Esophagus squamous epithelium (tissue), 5 donors: ENCODE measurements at places on chromosomes 3 and 15. TPM values are rescaled to one million over a fixed set of nuclear protein-coding genes. Genes with fewer than 3 reads are reported as not detected.

- DNase-seq, result no peak
These were observed 23.7 kb downstream of the PHLDB2 start for GRCh38 chr3:111882799-111883198.

The CA12 gene
- total RNA-seq, result 144 TPM

The SLC15A2 gene
- 4.9 TPM for total RNA-seq

DNA sequence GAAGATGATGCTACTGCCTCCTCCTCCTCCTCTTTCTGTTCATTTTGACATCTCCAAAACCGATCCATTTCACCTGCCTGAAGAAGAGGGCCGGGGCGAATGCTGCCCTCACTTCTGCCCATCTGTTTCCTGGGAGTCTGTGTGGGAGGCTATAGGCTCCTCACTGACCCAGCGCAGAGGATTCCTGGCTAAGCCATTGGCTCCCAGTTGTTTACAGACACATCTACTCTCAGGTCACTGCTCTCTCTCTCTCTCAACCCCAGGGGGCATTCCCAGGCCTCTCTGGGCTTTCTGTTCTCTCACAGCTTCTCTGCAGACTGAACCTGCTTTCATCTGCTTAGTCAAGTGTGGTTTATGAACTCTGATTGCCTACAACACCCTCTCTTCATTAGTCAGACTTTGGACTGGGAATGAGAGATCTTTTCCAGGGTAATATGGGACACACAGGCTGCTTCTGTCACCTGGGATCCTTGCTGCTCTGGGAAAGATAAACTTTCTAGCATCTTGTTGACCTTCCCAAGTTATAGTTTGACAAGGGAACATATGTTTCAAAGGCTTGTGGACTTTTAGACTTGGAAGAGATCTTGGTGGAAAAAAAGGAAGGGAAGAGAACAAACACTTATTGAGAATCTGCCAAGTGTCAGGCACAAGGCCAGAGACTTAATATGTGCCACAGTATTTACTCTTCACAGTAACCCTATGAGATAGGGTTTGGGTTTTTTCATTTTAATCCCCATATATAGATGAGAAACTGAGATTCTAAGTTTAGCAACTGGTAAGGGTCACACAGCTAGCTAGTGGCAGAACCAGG is 30.2 kb upstream of the USP3 start:
- DNase-seq, result no peak

GRCh38 chr3:175404621-175405020 is 545.5 kb downstream of the NAALADL2 start:
- no peak for DNase-seq

GRCh38 chr3:50982540-50983325 is 308.0 kb downstream of the DOCK3 start:
- DNase-seq, result no peak

GRCh38 chr3:157931517-157931916 is 174.7 kb downstream of the SHOX2 start:
- no peak for DNase-seq

DNA sequence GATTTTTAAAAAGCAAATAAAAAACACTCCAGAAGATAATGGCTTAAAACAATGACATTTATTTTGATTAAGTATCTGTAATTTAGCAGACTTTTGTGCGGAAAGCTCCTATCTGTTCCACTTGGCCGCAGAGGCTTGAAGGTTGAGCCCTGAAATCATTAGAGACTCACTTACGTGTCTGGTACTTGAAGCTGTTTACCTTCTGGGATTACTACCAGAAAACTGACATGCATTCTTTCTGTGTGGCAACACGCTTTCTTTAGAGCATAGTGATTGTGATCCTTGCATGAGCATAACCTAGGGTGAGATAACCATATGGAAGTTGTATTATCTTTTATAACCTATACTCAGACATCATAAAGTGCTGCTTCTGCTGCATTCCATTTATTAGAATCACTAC is 298.5 kb downstream of the SI start:
- DNase-seq, result no peak

DNA sequence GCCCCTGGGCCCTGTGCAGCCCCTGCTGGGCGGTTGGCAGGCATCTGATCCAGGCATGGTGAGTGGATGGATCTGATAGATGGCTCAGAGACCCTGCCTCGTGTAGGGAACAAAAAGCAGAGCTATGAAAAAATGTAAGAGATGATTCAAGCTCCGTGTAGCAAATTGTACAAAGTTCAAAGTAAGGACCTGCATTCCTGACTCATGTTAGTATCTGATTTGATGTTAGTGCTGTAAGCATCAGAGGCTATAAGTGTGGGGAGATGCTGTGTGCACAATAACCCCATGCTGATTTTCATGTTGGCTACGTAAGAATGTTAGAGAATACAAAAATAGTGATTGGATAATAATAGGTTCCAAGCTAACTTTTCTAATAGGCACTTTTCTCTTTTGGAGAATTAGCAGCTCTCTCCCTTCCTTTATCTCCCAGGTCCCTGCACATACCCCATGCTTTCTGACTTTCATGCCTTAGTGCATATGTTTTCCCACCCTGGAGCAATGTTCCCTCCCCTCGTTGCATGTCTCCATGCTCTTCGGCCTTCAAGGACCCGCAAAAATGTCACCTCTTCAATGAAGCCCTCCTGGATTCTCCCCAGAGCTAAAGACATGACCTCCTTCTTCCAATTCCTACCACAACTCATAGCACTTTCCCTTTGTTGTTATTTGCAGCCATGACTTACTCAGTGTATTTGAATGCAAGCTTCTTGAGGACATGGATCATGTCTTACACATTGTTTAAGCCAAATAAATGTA is 1.6 kb downstream of the CCR9 start:
- no peak for DNase-seq

- no peak for DNase-seq
These were observed 248.1 kb downstream of the ERC2 start for GRCh38 chr3:56219894-56220805.

DNA sequence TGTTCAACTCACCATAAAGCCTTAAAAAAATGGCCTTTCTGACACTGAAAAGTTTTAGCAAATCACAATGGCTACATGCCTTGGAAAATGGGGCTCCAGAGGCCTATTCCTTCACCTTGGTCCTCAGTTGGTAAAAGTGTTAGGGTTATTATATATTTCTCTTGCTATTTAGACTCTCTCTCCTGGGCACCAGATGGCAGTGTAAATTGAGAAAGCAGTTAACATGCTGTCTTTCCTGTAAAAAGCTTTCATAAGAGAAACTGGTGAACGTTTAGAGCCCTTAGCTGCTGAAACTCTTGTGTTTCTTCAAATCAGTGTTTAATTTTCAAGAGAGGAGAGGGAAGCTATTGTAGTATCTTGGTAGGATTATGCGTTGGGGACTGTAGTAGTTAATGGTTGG is 89.9 kb downstream of the LRTM1 start:
- DNase-seq, result no peak

The RCN2 gene
- total RNA-seq, result 44.1 TPM
